ENCODE measurements at places on chromosomes 4 and X.

DNA sequence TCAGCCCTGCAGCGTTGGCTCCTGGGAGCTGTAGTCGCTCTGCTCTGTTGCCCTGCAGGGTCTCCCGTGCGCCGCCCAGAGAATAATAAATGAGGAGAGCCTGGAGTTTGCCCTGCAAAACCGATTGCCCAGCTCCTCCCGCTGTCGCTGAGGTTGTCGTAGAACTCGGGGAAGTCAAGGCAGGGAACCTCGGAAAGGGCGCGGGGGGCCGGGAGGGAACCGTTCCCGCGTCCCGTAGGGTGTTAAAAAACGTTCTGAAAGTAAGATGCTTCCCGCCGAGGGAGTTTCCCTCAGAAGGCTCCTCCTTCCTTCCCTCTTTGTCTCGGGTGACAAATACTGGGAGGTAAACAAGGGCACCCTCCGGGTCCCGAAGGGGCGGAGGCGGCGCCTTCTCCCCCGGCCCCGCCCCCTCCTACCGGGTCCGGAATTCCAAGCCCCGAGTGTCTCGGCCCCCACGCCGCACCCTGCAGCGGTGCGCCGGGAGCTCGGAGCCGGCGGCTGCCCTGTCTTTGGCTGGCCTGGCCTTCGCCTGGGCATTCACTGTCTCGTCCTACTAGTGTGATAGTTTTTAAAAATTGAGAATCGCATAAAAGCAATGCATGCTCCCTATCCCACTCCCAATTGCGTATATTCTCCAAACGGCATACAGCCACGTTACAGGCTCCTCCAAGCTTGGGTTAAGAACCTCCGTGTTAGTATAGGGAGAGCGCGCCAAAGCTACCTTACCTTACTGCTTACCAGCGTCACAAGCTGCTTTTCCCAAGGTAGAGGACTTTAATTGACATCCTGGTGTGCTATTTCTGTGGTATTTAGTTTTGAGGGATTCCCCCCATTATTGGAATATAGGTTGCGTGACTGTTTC lies 964 bp upstream of the HMGB2 start:
- DNase-seq = peak; percentile 7

GRCh38 chr4:48944756-48945241 lies 38.2 kb upstream of the OCIAD2 start:
- no peak for DNase-seq

GRCh38 chr4:150145946-150146340 lies 67.7 kb downstream of the DCLK2 start:
- no peak for DNase-seq

DNA sequence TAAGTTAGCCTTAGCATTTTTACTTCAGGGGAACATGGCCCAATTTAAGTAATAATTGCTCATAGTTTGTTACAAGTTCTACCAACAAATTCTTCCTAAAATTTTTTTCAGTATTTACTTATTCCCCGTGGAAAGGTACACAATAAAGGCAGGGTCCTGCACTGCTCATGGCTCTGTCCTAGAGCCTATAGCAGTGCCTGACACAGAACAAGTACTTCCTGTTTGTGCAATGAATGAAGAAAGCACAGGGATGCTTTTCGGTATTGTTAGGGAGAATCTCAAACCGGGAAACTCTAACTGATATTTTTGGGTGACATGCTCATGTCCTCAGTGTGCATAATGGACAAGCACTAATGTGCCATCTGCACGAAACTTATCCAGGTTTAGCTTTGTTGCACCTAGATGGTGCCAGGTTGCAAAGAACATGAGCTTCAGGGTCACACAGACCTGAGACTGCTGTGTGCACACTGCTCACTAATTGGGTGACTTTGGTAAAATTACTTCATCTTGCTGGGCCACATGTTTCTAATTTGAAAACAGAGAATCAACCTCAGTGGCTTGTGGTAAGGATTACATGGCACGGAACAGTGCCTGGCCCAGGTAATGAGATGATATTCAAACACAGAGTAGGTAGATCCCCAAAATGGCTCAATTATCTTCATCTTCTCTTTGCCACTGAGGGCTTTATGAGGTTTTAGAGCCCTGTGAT lies 175.8 kb upstream of the NPY2R start:
- DNase-seq = no peak

- no peak for DNase-seq
These were observed 172.5 kb downstream of the HNRNPD start for GRCh38 chr4:82201303-82201702.

DNA sequence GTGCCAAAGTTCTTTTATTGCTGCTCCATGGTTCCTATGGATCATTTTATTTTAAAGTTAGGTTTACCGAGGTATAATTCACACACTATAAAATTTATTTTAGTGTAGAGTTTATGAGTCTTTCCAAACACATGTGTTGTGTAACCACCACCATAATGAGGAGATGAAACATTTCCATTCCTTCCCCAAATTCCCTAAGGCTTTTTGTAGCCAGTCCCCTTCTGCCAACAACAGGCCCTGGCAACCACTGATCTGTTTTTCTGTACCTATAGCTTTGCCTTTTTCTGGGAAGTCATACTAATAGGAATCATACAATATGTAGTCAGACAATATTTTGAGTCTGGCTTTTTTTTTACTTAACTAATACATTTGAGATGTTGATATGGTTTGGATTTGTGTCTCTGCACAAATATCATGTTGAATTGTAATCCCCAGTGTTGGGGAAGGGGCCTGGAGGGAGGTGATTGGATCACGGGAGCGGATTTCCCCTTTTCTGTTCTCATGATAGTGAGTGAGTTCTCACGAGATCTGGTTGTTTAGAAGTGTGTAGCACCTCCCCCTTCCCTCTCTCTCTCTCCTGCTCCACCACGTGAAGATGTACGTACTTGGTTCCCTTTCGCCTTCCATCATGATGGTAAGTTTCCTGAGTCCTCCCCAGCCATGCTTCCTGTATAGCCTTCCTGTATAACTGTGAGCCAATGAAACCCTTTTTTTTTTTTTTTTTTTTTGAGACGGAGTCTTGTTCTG lies 59.6 kb upstream of the DHX15 start:
- no peak for DNase-seq

- no peak for DNase-seq
These were observed 493.5 kb downstream of the IL15 start for GRCh38 chr4:142129931-142130330.

DNA sequence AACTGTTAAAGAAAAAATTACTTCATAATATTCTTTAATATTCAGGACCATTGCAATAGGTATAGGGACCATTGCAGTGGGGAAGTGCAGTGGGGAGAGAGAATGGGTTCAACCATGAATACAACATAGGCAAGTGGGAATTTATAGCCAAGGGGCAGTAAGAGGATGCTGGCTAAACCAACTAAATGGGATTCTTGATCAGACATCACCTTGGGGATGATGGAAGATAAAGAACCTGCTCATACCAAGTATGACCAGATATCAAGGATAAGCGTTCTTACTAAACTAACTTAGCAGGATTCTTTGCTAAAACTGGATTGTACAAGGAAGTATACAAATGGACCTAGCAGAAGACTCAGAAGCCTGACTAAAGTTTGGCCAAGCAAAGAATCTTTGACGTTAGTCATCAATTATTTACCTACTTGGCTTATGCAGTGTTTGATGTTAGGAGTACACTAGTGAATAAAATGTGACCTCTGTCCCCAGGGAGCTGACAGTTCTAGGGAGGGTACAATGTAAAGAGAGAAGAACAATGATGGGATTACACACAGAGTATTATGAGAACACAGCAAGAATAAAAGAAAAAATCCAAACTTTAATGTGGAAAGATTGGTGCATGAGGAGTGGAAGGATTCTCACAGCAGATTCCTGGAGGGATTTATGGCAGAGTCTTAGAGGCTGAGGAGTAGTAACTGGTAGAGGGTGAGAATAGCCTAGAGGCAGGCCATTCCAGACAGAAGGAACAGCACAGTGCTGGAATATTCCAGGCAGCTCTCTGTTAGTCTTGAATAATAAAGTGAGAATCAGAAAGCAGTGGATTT lies 54.7 kb upstream of the MYOZ2 start:
- no peak for DNase-seq

GRCh38 chr4:11566444-11567022 lies 137.8 kb upstream of the HS3ST1 start:
- no peak for DNase-seq

DNA sequence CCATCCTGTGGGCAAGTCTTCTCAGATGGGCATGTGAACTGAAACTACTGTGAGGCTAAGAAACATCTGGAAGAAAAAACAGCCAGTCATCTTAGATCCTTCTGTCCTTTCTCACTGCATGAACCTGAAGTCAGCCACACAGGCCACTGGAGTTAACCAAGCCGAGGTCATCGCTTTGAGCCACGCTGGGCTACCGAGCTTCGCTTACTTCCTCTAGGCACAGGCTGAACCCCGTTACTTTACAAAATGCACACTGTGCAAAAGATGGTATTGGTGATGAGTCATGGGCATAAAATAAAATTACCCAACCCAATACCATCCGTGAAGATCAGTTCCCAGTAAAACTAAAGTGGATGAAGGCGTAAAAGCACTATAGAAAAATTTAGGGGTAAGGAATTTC lies 86.2 kb downstream of the MTMR1 start:
- DNase-seq = no peak

DNA sequence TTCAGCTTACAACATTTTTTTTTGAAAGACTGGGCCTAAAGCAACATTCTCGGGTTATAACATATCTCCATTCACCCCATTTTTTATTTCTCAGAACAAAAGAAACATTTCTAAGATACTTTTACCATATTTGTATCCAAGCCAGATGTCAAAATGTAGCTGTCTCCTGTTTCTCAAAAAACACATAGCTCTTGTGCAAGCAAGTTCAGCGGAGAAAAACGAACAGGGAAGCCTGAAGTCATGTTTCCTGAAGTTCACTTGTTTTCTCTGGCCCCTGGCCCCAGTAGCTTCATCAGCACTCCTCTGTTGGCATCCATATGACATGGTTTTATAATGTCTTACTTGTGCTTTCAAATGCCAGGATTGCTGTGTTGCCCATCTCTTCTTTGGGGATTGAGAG lies 218.2 kb downstream of the BANK1 start:
- no peak for DNase-seq

DNA sequence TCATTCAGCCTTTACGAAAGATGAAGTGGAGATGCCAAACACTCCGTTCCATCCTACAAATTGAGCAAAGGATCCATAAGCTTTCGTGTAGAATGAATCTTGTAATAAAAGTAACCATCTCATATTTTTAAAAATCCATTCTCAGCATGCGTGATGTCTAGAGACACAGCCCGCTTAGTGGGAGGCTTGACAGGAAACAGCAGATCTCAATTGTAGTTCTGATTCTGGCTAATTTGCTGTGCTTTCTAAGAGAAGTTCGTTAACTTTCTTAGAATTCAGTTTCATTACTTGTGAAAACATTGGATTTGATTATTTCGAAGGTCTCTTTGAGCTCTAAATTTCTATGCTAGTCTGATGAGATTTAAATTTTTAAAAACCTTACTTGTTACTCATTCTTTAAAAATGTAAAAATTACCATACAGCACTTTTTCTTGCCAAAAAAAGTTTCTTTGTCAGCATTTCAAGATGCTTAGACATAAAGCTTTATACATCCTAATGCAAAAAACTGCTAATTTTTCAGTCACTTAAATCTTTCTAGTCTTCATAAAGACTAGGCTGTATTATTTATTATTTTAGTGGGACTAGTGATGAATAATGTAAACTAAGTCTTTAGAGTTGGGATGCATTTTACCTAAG lies 66.9 kb upstream of the NEIL3 start:
- no peak for DNase-seq

DNA sequence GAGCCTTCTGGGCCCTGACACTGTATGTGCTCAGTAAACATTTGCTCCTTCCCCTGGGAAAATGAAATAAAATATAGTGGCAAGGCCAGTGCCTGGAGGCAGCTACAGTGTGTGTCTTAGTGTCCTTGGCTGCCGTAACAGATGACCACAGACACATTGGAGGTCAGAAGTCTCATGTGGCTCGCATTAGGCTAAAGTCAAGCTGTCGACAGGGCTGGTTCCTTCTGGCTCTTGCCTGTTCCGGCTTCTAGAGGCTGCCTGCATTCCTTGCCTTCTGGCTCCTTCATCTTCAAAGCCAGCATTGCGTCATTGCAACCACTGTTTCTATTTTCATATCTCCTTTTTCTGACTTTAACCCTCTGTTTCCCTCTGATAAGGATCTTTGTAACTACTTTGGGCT lies 83.6 kb upstream of the STX18 start:
- DNase-seq = no peak

GRCh38 chrX:7264399-7264798 lies 116.4 kb upstream of the PUDP start:
- DNase-seq = no peak

DNA sequence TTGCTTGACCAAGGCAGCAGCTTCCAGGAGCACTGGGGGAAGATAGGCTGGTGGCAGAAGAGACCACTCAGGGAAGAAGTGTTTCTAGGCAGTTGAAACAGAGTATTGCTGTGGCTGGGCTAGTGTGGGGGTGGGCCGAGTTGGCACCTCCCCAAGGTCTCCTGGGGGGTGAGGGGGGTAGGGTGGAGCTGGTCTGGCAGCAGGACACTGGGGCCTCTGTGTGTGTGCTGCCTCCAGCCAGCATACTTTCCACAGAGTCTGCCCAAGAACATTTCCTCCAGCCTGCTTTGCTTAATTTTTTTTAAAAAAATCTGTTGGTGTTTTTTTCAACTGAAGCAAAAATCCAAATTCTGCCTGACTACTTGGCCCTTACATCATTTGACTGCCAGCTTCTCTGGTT lies 4.0 kb downstream of the ITIH6 start:
- no peak for DNase-seq

DNA sequence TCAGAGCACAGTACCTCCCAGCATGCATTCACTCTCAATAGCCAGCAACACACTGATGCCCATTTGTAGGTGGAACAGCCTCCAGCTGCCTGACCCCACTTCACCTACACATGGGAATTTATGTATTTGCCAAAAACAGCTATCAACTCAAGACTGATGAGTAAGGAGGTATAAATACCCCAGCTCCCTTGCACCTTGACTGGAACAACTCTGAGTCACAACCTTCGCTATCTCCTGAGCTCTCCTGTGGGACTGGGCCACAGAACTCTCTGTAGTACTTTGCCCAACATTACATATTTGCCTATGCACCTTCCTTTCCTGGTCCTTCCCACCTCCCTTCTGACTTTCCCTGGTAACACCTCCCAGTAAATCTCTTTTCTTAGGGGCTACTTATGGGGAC lies 16.5 kb upstream of the EGFL6 start:
- DNase-seq = no peak

DNA sequence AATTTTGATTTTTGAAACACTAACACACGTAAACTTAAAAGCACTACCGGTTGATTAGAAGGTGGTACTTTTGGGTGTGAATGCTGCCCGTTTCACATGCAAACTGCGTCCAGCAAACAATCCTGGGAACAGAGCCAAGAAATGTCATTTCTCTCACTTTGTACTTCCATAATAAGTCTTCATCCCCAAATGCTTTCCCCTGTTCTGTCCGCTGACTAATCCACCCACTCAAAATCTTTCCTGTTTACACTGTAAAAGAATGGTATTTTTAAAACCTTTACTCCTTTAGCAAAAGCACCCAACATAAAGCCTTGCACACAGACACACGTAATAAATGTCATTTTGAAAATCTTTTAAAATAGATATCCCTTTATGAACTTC lies 39.1 kb upstream of the PDLIM5 start:
- DNase-seq = no peak

- no peak for DNase-seq
These were observed 138.3 kb downstream of the AREG start for GRCh38 chr4:74583089-74583700.

- no peak for DNase-seq
These were observed 287.0 kb upstream of the RASGEF1B start for GRCh38 chr4:81758574-81759264.

- DNase-seq = no peak
These were observed 363.9 kb downstream of the MID1IP1 start for GRCh38 chrX:39165185-39165584.

Measured in memory B cell (primary cell).